ENCODE measurements at places on chromosomes 3 and 15.
A peak's percentile ranks its signal among the peaks of the same experiment; 100 is the strongest.

DNA sequence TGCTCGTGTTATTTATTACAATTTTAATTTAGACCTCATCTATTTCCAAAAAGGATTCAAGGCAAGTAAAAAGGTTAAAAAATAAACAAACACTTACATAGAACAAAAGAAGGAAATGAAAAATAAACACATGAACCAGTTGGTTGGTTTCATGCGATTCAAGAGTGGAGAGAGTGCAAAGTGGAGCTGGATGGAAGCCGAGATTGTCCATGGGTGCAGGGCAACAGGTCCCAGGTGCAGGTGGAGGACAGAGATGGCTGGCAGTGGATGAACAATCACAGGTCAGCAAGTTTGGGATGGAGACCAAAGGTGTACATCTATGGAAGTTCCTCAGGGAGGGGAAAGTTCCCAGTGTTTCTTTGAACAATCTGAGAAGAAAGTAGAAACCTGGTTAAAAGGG lies 11.6 kb upstream of the SEMA5B start:
- no peak for DNase-seq

GRCh38 chr3:151216641-151217607 lies 13.9 kb upstream of the GPR171 start:
- DNase-seq, result peak; percentile 15

DNA sequence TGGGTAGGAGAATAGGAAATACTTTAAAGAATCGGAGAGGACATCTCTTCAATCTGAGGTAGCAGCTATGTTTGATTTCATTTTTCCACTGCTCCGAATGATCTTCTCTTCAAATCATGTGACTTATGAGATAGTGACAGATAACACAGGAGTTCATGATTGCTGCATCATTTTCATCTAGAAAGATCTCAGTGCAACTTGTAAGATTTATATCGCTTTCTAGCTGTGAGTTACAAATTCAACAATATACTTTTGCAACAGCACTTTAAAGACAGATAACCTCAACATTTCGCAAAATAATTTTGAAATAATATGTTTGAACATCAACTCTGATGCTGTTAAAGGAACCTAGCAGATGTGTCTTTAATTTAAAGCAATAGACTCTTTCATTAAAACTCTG lies 99.9 kb upstream of the CCDC80 start:
- DNase-seq, result no peak

GRCh38 chr3:108494906-108495531 lies 15.4 kb downstream of the MYH15 start:
- DNase-seq, result no peak

- no peak for DNase-seq
Measured at GRCh38 chr3:168080499-168081170, 15.1 kb downstream of the GOLIM4 start.

GRCh38 chr3:65995030-65995429 lies 43.7 kb downstream of the MAGI1 start:
- peak; percentile 22 for DNase-seq

DNA sequence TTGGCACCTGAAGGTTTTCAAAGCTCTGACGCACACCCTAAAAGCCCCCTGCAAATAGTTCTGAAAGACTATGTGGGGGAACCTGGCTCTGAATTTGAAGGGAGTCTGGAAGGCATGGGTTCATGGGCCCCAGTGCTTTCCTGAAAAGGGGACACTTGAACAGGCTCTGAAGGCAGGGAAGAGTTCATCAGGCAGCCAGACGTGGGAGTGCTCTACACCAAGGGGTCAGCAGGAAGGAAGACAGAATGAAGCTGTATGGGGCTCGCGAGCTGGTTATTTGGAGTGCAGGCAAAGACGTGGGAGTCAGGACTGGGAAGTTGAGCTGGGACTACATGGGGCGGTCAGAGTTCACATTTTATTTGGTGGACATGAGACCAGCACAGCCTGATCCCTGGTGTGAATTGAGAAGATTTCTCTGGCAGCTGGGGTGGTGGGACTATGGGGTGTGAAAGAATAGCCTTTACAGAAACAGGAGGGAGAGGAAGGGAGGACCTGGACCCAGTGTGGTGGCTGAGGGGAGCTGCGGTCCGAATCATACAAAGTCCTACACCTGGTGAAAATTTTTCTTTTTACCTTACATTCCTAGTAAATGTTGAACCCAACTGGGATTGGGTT lies 12.6 kb downstream of the ABHD6 start:
- no peak for DNase-seq

DNA sequence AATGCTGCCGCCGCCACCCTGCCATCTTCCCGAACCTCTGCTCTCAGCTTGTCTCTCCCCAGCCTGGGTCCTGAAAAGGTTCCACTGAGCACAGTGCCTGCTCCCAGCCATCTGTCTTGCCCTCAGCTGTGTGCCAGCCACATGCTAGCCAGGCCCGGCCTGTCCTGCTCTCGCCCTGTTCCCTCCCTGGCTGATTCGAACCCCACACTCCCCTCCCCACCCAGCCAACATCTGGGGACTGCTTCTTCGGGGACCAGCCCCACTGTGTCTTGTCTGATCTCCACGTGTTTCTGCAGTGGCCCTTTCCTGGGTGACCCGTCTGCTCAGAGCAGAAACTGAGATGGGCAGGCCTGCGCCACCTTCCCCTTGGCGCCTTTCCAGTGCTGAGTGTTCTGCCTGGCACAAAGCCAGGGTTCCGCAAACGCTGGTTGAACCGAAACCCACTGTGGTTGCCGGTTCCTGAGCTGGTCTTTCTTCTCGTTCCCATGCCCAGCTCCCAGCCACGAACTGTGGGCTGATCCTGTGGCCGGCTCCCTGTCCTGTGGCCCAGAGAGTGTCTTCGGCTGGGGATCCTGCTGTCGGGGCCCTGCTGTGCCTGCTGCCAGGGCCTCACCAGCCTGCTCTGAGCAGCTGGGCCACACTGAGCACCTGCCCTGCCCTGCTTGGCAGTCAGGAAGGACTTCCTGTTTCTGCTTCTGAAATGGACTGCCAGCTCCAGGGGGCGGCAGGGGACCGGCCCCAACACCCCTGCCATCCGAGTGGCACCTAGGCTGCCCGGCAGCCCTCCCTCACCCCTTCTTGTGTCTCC lies 62.7 kb upstream of the KLF13 start:
- DNase-seq, result no peak

DNA sequence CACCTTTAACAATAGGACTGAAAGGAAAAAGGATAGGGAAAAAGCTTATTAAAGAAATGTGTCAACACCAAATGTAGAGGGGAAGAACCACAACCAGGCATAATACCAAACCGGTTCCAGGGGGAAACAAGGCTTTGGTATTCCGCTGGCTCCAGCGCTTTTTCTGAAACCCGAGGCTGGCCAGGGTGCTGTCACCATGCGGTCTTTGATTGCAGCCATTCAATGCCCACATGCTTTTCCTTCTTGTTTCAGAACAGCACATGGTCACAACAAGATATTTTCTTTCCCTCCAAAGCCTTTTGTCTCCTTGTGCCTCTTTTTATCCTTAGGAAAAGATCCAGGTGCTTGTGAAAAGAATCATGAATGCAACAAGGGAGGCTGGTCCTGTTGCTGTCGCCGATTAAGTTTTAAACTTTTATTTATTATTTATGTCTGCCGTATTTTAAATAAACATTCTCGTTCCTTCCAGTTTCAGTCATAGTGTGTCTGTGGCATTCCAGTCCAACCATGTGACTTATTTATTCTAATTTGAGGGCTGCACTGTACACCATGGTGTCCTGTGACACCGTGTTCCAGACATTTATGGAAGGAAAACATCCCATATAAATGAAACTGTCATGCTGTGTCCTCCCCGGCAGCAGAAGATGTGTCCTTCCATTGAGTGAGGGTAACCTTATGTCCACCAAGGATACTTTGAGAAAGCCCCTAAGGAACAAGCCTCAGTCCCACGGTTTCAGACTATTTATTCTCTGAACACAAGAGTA lies 41.1 kb downstream of the CCK start:
- DNase-seq, result no peak

DNA sequence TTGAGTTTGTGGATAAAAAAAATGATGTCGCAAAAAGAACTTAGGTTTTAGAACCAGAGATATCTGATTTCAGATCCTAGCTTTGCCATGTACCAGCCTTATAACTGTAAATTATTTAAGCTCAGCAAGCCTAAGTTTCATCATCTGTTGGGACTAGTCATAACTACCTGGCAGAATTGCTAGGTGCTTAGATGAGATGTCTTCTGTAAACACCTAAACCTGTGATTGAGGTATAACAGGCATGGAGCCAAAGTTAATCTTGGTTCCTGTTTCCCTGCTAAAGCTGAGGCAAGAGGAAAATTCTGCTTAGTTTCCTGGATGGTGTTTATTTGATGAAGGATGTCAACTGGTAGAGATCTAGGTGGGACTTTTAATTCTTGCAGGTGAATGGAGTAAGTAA lies 331.3 kb upstream of the RBMS3 start:
- DNase-seq, result no peak

DNA sequence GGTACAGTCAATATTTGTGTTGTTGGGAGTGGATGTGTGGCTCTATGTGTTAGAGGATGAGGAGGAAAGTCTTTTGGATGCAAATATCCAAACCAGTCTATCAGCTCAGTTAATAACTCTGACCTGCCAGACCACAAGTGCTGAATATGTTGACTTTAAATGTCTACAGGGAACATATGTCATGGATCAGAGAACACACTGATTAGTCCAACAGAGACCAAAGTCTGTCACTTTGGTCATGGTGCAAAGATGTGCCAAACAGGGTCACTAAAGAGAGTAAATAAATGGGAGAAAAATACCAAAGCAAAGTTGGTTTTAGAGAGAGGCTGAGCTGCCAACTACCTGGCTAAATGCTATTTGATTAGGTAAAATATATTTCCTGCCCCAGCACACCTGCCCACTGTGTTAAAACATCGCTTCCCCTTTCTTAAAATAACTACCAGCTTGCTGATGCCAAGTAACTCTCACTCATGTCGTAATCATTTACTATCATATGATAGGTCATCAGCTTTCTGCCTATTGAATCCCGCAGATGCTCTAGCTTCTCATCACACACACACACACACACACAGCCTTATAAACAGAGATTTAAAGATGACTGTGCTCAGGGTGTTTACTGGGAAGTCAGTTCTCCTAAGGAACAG lies 173.3 kb downstream of the PDZRN3 start:
- DNase-seq, result no peak

- peak; percentile 21 for DNase-seq
Measured at GRCh38 chr3:69558912-69559311, 173.0 kb upstream of the FRMD4B start.

DNA sequence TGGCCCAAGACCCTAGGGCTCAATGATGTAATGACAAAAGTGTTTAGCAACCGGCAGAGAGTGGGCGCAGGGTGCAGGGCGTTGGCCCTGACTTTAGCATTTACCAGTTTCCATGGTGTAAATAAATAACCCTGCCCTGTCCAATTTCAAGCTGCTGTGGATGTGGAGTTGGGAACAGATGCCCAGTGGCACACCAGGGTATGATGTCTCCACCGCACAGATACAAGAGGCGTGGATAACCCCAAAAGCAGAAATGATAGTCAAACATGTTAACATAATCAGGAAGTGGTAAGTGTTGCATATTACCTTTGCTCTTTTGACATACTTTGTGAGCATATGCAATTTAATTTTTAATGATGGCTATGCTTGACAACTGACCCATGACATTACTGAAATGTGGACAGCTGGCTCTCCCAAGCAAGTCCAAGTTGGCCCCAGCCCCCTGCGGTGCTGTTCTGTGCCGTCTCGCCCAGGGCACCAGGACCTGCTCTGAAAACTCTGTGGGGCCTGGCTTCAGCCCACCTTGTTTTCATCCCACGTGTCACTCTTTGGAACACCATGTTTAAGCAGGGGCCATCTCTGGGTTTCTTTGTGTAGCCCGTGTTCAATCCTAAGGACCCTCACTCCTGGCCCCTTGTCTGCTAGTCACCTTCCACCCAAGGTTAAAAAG lies 10.8 kb upstream of the ANPEP start:
- no peak for DNase-seq

DNA sequence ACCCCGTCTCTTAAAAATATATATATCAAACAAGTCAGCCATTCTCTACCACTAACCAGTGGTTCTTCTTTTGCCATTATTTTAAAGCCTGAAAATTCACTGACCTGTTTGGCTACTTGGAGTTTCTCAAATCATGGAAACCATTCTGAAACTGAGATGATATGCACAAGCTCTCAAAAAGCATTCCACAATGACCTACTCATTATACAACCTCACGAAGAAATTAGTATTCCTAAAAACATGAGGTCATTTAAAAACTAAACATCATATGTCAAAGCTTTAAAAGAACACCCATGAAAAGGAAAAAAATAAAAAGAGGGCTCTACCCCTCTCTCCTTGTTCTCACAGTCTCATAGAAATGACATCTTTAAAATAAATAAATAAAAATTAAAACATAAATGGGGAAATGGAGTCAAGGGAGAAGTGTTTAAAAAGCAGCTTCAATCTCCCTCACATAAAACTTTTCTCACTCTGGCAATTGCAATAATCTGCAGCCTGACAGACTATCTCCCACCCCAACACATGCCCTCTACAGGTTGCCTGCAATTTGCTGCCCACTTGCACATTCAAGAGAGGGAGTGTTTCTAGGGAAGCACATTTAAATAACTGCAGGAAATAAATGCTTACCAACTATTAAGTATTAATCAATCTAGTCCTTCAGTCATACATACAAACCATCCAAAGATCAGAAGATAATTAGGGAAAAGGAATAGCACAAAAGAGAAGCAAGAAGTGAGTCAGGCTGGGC lies 73.3 kb downstream of the TRANK1 start:
- no peak for DNase-seq

DNA sequence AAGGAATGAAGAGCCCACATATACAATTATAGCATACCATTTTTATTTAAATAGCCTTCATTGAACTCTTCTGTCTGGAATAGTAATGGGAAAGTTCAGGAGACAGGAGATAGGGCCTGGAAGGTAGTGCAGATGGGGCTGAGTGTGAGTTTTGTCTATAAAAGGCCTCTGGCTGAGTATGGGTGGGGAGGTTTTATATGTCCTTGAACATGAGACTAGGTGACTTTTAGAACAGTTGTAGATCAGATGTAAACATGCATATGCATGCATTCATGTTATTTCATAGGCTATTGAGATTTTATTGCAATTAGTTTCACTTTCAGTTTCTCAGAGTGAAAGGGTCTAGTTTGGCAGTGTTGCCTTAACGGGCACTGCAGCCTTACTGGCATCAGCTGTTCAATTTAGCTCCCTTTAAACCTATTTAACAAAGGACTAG lies 27.1 kb downstream of the CGGBP1 start:
- DNase-seq, result peak; percentile 63

- no peak for DNase-seq
Measured at GRCh38 chr15:78419367-78419766, 18.6 kb upstream of the IREB2 start.

GRCh38 chr15:51866751-51867150 lies 37.3 kb downstream of the TMOD3 start:
- DNase-seq, result no peak

- no peak for DNase-seq
Measured at GRCh38 chr3:54294214-54294613, 171.9 kb downstream of the CACNA2D3 start.

GRCh38 chr3:133717424-133717823 lies 28.8 kb upstream of the TF start:
- DNase-seq, result no peak

GRCh38 chr15:69808756-69809155 lies 289.0 kb downstream of the TLE3 start:
- DNase-seq, result no peak

DNA sequence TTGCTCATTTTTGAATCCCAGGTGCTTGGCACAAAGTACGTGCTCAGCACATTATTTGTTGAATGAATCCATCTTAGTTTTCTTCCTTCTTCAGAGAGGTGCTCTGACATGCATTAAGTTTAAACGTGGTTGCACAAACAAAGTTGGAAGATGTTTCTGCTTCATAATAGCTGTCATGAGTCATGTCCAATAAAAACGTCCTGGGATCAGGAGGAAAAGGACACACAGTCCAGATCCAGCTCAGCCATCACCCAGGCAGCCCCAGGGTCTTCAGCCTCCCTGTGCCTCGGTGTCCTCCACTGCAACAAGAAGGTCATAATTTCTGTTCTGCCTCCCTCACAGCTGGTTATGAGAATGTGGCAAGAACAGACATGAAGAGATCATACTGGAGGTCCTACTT lies 55.4 kb downstream of the CCNL1 start:
- DNase-seq, result no peak

Measured in astrocyte of the spinal cord (primary cell).